CD4-positive, alpha-beta T cell treated with Interleukin-21 for 1 hour (primary cell): ENCODE measurements at places on chromosomes 5 and 9.

DNA sequence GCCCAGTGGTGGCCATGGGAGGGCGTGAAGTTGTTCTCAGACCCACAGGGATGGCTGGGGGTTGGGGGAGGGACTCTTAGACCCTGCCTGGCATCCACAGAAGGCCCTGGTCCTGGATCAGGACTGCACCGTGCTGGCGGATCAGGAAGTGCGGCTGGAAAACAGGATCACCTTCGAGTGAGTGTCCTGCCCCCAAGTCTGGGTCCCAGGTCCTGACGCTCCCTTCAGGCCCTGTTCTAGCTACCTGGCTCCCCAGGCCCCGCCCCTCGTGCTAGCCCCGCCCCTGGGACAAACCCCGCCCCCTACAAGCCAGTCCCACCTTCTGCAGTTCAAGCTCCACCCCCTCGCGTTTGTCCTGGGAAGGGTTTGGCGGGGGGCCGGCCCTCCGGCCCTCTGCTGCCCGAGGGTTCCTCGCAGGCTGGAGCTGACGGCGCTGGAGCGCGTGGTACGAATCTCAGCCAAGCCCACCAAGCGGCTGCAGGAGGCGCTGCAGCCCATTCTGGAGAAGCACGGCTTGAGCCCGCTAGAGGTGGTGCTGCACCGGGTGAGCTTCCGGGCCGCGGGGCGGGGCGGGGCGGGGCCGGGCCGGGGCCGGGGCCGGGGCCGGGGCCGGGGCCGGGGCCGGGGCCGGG is 12.9 kb downstream of the RGS14 start:
- DNase-seq = peak; percentile 80

DNA sequence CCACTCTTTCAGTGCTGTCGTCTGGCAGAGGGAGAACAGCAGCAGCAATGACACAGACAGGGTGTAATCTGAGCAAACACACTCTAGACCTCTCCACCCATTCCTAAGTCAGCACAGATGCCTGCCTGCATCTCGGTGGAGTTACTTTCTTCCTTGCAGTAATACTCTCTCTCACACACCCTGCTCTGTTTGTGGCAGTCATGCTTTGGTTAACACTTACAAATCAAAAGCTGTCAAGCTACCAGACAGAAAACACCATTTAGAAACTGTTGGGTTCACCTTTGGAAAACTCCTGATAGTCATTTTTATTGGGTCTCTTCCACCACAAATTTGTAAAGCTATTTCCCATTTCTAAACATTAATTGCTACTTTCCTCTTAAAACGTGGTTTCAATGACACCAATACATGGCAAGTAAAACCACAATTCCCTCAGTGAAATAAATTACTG is 27.3 kb downstream of the LHFPL2 start:
- DNase-seq = no peak

- DNase-seq = no peak
Measured at GRCh38 chr5:157072508-157072907, 13.6 kb upstream of the HAVCR1 start.

GRCh38 chr9:95237336-95237735 is 80.2 kb downstream of the FANCC start:
- DNase-seq = no peak

- DNase-seq = no peak
Measured at GRCh38 chr9:8521112-8521511, 721.5 kb upstream of the DMAC1 start.

- no peak for DNase-seq
Measured at GRCh38 chr9:133600739-133601138, 8.4 kb downstream of the FAM163B start.

DNA sequence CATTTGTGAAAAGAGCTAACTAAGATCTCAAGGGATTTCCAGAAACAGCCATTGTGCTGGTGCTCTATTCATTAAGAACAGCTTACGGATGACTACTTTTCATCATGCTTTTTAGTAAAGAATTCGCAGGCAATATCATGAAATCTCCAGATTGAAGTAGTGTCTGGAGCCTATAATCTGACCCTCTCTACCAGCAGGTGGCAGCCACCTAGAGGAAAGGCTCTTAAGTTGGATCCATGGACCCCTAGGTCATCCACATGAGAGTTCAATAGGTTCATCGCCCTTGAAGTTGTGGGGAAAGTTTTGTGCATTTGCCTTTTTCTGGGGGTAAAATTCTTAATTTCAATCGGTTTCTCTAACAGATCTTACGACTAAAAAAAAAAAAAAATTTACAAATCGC is 82.3 kb downstream of the SLC1A3 start:
- DNase-seq = no peak

DNA sequence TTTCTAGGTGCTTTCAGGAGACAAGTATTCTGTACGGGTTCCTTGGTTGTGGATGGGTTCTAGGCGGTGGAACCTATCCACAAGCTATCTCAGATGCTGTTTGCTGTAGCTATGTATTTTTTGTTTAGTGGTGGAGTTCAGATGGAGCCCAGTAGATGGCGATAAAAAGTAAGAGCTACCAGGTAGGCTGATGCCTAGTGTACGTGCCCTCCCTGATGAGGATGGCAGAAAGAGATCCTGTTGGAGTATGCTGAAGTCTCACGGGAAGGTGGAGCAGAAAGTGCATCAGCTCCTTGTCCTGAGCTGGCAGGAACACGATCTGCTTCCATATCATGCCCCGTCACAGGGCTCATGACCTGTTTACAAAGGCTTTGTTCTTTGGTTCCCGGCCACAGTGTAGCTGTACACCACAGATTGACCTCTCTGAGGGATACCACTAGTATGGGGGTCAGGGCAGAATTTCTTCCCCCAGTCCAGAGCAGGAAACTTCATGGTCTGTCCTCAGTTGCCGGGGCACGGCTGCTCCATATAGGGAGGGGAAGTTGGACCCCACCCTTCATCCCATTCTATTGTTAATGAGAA is 12.6 kb upstream of the UGT3A2 start:
- DNase-seq = peak; percentile 37

DNA sequence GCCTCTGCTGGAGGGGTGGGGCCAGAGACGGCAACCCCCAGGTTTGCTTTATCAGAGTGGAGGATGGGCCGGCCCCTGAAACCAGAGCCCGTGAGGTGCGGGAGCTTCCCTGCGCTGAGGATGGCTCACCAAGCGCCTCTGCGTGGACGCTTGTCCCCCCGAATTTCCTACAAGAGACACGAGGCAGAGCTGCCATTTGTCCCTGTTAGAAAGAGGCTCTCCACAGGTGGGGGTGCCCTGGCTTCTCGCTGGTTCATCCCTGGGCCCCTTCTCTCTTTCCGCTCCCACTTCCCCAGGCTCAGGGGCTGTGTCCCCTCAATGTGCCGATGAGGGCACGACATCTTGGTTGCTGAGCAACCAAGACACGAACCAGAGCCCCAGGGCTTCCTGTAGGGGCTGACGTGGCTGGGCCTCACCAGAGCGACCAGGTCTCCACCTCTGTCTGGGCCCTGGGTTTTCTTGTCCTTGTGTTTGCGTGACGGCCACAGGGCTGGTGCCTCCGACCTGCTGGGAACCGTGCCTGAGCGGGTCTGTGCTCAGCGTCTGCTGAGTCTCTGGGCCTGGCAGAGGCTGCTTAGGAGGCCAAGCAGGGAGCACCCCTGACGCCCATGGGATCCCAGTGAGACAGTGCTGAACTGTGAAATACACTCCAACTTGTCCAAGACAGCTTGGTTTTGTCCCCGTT is 119.6 kb upstream of the COL5A1 start:
- no peak for DNase-seq

GRCh38 chr5:150575745-150576448 is 64.6 kb upstream of the SYNPO start:
- no peak for DNase-seq

DNA sequence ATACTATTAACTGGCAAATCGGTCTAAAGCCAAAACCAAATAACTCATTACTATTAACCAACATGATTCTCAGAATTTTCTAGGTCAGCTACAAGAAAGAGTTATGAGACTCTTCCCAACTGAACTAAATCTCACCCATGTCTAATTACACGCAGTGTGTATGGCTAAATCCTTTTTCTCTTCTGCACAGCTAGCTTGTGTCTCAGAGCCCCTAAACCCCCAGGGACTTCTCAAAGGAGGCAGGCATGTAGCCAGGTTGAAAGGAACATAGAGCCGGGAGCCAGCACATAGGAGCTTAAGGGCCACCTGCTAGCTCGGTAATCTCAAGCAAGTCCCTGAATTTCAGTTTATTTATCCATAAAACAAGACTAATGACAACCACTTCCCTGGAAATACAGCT is 2.2 kb upstream of the GZMK start:
- no peak for DNase-seq

DNA sequence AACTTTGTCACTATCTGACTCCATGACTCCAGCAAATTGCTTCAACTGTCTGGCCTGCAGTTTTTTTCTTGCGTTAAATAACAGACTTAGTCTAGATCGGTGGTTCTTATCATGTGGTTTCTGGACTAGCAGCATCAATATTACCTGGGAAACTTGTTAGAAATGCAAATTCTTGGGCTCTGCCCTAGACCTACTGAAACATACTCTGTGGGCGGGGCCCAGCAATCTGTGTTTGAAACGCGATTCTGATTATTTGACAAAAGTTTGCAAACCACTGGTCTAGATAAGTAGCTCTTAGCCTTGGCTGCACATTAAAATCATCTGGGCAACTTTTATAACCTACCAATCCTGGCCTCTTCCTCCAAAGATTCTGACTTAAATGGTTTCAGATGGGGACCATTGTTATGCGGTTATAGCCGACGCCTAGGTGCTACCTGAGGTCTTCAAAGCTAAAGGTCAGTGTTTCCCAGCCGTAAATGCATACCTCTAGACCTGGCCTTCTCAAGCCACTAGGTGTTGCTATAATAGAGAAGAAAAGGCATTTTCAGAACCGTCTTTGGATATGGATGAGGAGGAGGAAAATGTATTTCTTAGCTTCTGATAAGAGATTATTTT is 74.0 kb downstream of the C9orf85 start:
- no peak for DNase-seq

GRCh38 chr5:60102961-60103693 is 209.6 kb upstream of the PDE4D start:
- DNase-seq = no peak

DNA sequence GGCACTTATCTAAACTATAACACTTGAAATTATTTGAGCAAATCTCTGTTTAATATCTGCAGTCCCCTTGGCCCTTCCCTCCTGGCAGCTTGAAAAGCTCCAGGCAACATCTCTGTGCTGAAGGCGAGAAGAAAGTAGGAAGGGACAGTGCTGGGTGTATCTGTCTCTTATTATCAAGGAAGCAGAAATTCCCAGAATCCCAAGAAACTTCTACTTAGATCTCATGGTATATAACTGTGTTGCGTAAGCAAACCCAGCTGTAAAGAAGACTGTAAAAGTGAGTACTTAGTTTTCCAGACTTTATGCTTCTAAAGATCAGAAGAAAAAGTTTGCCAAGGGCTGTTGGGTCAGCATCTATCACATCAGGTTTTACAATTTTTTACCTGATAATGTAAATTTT is 1869.8 kb downstream of the MAT2B start:
- no peak for DNase-seq

- DNase-seq = no peak
Measured at GRCh38 chr9:107710953-107711352, 221.4 kb upstream of the KLF4 start.

GRCh38 chr9:21708260-21708711 is 94.2 kb upstream of the MTAP start:
- no peak for DNase-seq

DNA sequence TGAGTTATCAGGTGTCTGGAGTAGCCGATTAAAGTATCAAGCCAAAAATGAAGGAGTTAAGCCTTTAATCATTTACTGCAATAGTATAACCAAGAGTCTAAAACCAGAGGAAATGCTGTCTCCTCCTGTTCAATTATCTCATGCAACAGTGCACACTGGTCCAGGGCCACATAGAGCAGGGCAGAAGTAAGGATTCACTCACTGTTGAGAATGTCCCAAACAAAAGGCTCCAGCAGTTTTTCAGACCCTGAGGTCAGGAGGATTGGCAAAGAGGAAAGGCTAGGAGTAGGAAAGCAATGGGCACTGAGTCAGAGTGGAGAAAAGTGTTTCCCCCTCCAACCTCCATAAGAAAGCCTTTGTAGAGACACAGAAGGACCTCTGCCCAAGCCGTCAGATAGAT is 168.2 kb downstream of the RNF180 start:
- no peak for DNase-seq

DNA sequence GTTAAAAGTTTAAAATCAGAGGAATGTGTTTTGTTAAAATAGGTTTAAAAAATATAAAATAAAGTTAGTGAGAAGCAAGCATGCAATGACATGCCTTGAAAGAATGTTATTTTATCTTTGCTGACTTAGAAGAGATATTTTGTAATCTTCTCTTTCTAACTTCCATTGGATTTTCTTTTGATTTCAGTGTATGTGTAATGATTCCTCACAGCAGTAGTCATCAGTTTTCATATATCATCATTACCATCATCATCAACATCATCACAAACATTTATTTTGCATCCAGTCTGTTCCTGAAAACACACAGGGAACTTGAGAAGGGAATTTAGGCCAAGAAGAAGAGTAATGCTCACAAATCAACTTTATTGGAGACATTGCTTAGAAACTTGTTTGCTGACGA is 699.6 kb downstream of the TAF11L14 start:
- no peak for DNase-seq

GRCh38 chr9:107175041-107175440 is 108.0 kb upstream of the RAD23B start:
- no peak for DNase-seq

DNA sequence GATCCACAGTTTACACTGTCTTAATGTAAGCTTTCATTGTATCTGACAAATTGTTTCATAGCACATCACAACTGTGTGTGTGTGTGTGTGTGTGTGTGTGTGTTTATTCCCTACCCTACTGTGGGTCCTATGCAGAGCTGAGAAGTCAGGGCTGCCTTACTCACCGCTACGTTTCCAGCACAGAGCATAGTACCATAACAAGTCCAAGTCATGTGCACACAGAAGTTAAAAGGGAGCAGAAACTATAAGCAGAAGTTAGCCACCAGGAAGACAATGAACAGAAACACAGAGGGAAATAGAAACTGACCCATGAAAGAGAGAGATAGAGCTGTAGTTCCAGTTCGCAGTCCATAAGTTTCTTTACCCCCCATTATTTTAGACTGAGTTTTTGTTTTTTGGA is 38.2 kb upstream of the DMXL1 start:
- DNase-seq = no peak

DNA sequence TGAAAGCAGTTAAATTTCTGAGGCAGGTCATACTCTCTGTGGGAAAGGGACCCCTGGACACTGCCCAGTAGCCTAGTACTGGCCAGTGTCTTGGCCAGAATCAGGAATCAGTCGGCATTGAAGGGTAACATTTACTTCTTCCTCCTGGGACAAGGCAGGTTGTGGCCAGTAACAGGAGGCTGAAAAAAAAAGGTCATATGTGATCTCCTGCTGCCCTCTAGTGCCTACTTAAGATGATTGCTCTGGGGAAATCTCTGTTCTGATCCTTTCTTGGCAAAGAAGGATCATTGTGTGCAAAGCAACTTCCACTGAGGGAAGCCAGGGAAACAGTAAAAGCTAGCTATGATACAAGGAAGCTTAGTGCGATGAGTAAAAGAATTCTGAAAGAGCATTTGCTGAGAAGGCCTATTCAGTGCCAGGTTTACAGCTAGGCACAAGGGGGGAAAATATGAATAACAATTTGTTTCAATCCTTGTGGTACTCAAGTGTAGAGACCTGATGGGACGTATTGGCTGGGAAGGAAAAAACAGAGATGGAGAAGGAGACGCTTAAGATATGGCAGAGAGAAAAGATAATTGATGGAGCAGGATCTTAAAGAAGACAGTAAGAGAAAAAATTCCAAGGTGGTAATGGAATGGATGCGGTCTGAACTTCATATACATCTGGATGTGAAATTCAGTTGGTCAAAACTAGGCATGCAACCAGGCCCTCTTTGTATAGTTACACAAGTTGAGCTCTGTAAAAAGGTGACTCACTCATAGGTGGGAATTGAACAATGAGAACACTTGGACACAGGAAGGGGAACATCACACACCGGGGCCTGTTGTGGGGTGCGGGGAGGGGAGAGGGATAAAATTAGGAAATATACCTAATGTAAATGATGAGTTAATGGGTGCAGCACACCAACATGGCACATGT is 25.8 kb upstream of the TRIM32 start:
- peak; percentile 37 for DNase-seq
